ENCODE measurements at places on chromosomes 5 and 9.

DNA sequence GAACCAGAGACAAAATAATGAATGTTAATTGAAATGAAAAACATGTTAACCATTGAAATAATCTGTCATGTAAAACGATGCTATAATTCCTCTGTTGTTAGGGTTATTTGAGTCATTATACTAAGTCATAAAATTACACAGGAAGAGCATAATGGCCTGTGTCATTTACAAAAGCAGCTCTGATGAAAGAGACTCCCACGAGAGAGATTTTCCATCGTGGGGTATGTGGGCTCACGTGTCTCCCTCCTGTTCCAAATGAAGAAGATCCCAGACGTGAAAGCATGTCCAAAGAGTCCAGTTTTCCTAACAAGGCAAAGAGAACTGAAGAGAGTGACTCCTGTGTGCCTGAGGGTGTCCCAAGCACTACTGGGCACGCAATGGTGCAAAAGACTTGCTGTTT lies 379.8 kb downstream of the SPOCK1 start:
- no peak for DNase-seq

DNA sequence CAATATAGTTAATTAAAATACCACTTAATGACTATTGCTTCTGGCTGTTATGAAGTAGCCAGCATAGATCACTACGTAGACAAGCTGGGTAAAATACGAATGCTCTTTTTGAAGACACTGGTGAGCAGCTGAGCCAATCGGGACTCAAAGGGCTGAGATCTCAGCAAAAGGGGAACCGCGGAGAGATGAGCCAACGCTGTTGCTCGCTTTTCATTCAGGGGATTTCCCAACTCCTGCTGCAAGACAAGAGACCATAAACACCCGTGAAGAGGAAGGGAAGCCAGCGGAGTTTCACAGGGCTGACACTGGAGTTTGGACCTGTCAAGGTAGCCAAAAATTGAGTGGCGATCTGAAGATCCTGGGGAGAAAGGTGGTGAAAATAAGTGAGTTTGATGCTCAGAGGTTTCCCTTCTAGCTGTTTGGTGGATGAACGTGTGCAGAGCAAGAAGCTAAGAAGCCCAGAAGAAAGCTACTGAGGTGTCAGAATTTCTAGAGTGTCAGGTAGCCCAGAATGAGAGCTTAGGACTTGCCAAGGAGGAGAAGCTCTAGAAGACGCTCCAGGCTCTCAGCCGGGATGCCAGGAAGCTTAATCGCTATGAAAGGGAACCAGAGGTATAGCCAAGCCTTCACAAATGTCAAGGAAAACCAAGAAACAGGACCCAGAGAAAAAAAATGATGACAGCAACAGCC lies 79.6 kb upstream of the RNU6ATAC start:
- peak; percentile 90 for DNase-seq

GRCh38 chr5:73946278-73946677 lies 320.3 kb downstream of the ARHGEF28 start:
- DNase-seq: no peak

- DNase-seq: no peak
These were observed 51.6 kb upstream of the CNTLN start for GRCh38 chr9:17083258-17083657.

GRCh38 chr5:14399054-14399692 lies 182.4 kb upstream of the OTULINL start:
- DNase-seq: peak; percentile 62

- no peak for DNase-seq
These were observed 104.9 kb upstream of the PTPN3 start for GRCh38 chr9:109602987-109603386.

- no peak for DNase-seq
These were observed 34.2 kb upstream of the TIFAB start for GRCh38 chr5:135486131-135487036.

DNA sequence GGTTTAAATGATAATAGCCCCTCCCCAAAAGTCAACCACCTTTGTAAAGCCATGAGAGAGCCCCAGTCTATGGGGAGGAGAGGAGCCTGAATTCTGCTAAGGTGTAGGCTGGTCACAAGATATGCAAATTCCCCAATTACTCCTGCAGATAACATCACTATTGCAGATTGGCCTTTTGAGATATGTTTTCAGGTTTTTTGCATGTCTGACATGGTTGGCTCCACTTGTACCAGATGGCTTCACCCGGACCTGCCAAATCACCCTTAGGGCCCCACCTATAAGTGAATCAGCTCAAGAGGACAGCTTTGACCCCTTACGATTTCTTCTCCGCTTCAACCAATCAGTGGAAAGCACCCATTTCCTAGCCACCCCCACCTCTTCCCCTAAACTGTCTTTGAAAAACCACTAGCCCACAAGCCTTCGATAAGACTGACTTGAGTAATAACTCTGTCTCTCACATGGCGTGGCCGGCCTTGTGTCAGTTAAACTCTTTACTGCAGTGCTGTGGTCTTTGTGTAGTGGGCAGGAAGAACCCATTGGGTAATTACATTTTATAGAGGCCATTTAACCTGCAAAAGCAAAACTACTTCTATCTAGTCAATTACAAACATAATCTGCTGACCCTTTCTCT lies 69.7 kb downstream of the PRLR start:
- peak; percentile 91 for DNase-seq

GRCh38 chr9:101652601-101653175 lies 57.9 kb upstream of the PPP3R2 start:
- no peak for DNase-seq

GRCh38 chr9:93958819-93959682 lies 3.9 kb upstream of the BARX1 start:
- peak; percentile 85 for DNase-seq

- no peak for DNase-seq
These were observed 4.9 kb downstream of the HSPB3 start for GRCh38 chr5:54460181-54460919.

Data from NB4 (cell line).